ENCODE measurements at places on chromosomes 2 and 18.

DNA sequence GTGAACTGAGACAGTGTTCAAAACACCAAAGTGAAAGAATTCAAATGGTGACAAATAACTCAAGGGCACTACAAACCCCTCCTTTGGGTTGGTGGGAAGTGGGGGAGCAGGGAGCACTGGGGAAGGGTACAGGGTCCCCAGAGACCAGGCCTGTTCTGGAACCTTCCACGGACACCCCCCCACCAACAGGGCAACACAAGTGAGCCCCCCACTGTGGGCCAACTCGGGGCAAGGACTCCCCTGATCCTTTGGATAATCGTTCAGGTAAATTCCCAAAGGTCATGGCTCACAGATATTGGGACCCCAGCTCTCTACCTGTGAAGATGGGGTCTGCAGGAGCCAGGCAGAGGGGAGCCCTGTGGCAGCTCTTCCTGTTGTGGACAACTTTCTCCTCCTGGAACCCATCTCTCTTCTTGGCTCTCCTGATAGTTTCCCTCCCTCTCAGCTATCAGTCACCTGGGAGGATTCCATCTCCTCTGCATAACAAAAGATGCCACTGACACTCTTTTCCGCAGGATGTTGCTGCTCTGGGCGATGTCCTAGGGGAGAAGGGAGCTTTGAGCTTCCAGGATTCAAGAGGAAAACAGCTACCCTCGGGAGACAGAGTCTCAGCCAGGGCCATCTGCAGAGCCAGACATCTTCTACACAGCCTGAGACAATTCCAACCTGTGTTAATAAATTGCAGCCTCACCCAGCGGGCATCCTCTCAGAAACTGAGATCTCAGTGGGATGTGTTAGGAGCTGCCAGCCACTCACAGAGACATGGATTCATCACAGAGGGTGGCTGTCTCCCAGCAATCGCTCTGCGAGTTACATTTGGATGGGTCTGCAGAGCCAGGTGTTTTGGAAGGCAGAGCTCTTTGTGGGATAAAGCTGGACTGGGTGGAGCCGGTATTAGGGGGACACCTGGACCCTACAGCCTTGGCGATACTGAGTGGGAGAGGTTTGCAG is 35.4 kb downstream of the MBP start:
- H3K4me1 ChIP-seq = peaks cover 40% of the 10 kb centered on the region
- no peaks in the 10 kb centered on the region for H3K36me3 ChIP-seq
- peak overlapping the region; percentile 6 for H3K27ac ChIP-seq
- DNase-seq = no peak

DNA sequence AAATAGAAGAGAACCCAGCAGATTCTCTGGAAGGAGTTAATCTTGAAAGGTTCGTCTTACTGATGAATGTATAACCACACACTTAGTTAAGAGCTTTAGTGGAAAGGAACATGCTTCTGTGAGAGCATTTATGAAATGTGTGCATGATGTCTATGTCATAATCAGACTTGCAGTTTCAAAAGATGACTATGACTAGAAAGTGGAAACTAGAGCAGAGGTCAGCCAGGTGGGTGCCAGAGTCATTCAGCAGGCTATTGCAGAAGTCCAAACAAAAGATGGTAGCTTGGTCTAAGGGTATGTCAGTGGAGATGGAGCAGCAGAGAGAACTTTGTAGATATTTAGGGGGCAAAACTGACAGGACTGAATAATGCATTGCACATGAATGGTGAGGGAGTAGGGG is 825.8 kb downstream of the DCC start:
- H3K27me3 ChIP-seq = no peaks in the 10 kb centered on the region
- no peak for DNase-seq
- H3K4me3 ChIP-seq = no peak overlapping the region
- no peaks in the 10 kb centered on the region for H3K36me3 ChIP-seq
- no peak overlapping the region for H3K27ac ChIP-seq

- DNase-seq = peak; percentile 42
- peaks cover 44% of the 10 kb centered on the region for H3K4me1 ChIP-seq
- no peaks in the 10 kb centered on the region for H3K36me3 ChIP-seq
- no peaks in the 10 kb centered on the region for H3K27me3 ChIP-seq
- peak overlapping the region; percentile 56 for H3K27ac ChIP-seq
Observed at GRCh38 chr2:101112772-101113157, 38.4 kb downstream of the TBC1D8 start.

GRCh38 chr18:37548679-37549289 is 16.8 kb downstream of the CELF4 start:
- no peaks in the 10 kb centered on the region for H3K4me1 ChIP-seq
- DNase-seq = no peak
- H3K27ac ChIP-seq = no peak overlapping the region
- no peaks in the 10 kb centered on the region for H3K36me3 ChIP-seq
- no peaks in the 10 kb centered on the region for H3K27me3 ChIP-seq
- no peak overlapping the region for H3K4me3 ChIP-seq
